Stimulated activated CD8-positive, alpha-beta memory T cell treated with anti-CD3 and anti-CD28 coated beads, Interleukin-15, amount 100 ng/mL, for 4 hours (primary cell): ENCODE measurements at places on chromosomes 6 and 20.

- DNase-seq = no peak
Measured at GRCh38 chr6:8556370-8557013, 121.1 kb upstream of the SLC35B3 start.

- DNase-seq = no peak
Measured at GRCh38 chr6:13044390-13044789, 283.9 kb downstream of the TBC1D7 start.

- no peak for DNase-seq
Measured at GRCh38 chr6:157760589-157761330, 62.3 kb upstream of the SNX9 start.

- no peak for DNase-seq
Measured at GRCh38 chr20:60653111-60653845, 598.8 kb upstream of the CDH4 start.

- DNase-seq = no peak
Measured at GRCh38 chr6:21438237-21438985, 155.1 kb upstream of the SOX4 start.

- DNase-seq = no peak
Measured at GRCh38 chr6:14396826-14397517, 279.4 kb downstream of the CD83 start.

DNA sequence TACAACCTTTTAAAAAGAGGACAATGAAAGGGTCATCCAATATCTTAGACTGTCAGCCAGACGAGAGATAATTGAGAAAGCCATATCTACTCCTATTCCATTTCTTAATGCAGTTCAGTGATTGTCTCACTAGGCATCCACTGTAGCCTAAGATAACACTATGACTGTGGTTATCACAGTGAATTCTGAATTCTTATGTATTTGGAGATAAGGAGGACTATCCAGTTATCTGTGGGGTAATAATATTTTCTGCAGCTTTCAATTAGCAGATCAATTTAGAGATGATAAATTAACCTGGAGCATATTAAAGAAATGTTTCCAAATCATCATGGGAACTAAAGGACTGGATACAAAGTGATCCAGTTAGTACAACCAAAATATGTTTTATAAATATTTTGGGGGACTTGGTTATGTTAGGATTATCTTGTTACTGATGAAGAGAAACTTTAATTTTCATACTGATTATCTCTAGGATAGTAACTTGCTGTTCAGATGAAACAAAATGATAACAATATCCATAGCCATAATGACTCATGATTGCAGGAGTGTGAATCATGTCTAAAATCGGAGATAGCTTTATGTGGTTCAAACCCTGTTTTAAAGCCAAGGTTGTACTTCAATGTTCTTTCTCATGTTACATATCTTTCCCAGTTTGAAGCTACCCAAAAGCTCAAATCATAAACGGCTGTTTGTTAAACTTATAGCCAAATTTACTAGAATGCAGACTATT, 1152.0 kb downstream of the HACE1 start:
- DNase-seq = no peak

DNA sequence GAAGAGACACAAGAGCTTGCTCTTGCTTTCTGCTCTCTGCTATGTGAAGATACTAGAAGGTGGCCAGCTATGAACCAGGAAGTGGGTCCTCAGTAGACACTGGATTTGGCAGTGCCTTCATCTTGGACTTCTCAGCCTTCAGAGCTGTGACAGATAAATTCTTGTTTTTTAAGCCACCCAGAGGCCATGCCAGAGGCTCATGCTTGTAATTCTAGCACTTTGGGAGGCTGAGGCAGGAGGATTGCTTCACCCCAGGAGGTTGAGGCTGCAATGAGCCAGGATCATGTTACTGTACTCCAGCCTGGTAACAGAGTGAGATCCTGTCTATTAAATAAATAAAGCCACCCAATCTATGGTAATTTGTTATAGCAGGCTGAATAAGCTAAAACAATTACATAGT, 185.5 kb upstream of the SALL4 start:
- DNase-seq = no peak

DNA sequence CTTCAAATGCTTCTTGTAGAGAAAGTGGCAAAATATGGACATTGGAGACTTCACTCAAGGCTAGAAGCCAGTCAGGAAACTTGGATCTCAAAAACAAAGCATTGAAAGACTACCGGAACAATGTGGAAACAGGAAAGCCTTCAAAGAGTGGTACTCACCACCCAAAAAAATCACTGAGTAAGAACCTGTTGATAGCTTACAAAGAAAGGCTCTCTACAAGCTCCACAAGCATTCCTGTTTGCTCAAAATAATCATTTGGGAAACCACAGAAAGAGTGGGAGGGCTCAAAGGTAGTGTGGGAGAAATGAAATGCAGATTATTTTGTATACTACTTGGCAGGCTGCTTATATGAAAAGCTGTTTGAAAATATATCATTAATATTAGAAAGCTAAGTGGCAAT, 9.5 kb upstream of the DST start:
- DNase-seq = no peak

GRCh38 chr6:145116591-145117178, 618.6 kb downstream of the EPM2A start:
- DNase-seq = no peak

DNA sequence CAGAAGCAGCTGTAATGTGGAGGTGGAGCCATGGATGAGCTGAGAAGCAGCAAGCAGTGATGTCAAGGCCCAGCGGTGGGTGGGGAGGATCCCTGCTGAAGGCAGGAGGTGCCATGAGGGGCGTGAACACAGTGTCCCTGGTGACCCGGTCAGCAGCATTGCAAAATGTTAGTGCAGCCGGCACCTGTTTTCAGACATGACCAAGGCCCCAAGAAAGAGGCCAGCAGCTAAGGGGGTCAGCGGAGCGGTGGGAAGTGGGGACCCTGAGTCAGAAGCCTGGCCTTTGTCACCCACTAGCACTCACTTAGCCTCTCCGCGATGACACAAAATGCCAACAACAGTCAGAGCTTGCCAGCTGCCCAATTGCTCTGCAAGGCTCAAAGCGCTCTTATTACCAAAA, 51.9 kb downstream of the TMEM242 start:
- DNase-seq = no peak

DNA sequence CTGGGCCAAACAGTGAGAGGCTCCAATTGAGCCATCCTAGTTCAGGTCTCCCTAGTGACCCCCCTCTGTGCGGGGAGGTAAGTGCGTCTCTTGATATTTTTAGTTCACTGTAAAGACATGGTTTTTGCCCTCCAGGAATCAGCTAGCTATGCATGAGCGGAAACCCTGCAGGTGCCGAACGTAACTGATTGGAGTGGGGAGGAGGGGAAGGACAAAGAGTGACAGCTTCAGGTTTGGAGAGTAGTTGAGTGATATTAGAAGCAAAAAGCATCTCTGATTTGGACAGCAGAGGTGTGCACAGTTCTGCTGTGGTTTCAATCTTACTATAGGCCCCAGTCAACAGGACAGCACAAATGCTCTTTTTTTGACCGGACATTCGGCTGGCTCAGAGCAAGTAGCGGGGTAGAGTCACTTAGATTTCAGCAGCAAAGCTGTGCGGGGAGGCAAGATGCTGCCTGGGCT, 31.8 kb downstream of the TBC1D7 start:
- DNase-seq = no peak

- no peak for DNase-seq
Measured at GRCh38 chr6:116047173-116047933, 13.3 kb downstream of the FRK start.

DNA sequence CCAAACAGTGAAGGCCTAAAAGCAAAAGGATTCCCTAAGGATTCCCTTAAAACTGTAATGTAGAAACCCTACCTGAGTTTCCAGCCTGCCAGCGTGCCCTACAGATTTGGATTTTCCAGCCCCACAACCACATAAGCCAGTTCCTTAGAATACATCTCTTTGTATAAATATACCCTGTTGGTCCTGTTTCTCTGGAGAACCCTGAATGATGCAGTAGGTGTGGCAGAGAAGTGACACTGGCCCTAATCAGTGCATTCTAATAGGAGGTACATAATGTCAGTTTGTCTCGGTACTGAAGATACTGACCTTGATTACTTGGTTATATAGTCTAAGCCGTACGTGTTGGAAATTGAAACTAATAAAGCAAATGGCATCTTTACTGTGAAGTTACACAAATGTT, 707.8 kb upstream of the SLC35B3 start:
- no peak for DNase-seq

DNA sequence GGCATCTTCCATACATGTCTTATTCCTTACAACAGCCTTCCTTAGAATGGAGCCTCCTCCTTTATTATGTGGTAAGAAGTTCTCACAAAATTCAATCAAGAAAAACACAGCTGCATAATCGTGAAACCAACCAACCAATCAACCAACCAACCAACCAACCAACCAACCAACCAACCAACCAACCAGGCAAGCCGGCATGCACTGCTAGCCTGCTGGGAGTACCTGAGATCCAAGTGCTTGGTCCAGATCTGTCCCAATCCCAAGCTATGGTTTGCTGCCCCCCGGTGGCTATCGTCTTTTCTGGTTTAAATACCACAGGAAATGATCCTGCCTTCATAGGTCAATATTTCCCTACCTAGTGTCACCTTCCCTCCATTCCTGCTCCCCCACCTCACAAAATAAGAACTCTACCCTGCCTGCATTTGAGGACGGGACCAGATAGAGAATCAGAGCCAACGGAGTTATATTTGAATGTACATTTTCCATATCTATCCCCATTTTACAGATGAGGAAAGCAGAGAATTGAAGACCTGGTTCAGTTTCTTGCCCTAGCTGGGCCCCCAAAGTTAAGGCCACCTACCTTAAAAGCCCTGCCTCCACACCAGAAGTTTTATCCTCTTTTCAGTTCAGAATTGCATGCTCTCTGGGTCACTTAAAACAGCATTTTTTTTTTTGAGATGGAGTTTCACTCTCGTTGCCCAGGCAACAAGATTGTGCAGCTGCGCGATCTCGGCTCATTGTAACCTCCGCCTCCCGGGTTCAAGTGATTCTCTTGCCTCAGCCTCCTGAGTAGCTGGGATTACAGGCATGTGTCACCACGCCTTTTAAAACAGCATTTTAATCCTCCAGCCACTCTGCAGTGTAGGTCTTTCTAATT, 27.1 kb downstream of the RAB44 start:
- DNase-seq = no peak

- no peak for DNase-seq
Measured at GRCh38 chr6:3432416-3432815, 24.4 kb downstream of the SLC22A23 start.

GRCh38 chr20:53447316-53447715, 146.3 kb downstream of the ZNF217 start:
- DNase-seq = no peak

GRCh38 chr6:122722746-122723145, 56.8 kb upstream of the FABP7 start:
- DNase-seq = no peak

DNA sequence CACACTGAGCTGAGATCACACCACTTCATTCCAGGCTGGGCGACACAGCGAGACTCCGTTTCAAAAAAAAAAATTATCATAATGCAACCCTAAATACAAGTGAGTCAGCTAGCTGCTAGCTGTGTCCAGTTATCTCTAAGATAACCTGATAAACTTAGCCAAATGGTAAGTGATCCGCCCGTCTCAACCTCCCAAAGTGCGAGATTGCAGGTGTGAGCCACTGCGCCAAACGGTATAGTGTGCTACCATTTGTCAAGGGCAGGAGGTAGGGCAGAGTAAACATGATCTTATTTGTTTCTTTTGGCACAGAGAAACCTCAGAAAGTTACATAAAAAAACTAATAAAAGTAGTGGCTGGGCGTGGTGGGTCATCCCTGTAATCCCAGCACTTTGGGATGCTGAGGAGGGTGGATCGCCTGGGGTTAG, 4.7 kb upstream of the C6orf132 start:
- DNase-seq = no peak
